Naive thymus-derived CD4-positive, alpha-beta T cell (primary cell): ENCODE measurements at places on chromosomes 6 and 20.
A peak's percentile ranks its signal among the peaks of the same experiment; 100 is the strongest.

DNA sequence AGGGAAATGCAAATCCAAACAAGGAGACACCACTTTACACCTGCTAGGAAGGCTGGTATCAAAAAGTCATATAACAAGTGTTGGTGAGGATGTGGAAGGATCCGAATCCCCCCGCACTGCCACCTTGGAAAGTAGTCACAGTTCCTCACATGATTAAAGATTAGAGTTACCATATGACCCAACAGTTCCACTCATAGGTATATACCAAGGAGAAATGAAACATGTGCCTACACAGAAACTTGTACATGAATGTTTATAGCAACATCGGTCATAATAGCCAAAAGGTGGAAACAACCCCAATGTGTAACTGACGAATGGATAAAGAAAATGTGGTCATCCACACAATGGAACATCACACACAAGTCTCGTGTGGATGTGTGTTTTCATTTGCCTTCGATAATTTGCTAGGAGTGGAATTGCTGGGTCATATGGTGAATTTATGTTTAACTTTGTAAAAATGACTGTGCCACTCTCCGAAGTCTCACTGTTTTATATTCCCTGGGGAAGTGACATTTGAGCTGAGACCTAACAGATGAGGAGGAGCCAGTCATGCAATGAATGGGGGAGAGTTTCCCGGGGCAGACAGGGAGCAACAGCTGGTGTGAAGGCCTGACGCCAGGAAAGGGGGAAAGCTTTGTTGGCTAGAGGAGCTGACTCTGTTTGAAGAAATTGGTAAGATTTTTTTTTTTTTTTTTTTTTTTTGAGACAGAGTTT is 125.9 kb upstream of the MLN start:
- DNase-seq = no peak

GRCh38 chr20:41786158-41786557 is 168.0 kb upstream of the CHD6 start:
- DNase-seq = no peak

GRCh38 chr6:160573943-160574342 is 90.1 kb downstream of the LPA start:
- DNase-seq = no peak

DNA sequence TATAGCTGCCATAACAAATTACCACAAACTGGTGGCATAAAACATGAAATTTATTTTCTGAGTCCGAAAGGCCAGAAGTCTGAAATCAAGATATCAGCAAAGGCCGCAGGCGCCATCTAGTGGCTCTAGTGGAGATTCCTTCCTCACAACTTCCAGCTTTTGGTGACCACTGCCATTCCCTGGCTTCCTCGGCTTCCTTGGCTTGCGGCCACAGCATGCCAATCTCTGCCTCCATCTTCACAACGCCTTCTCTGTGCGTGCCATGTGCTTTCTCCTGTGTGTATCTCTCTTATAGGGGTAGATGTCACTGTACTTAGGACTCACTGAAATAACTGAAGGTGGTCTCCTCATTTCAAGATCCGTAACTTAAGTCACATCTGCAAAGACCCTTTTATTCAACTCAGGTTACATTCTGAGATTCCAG is 5.4 kb upstream of the PLAGL1 start:
- DNase-seq = peak; percentile 20

- DNase-seq = no peak
Measured at GRCh38 chr20:38883081-38883980, 42.9 kb upstream of the FAM83D start.

- no peak for DNase-seq
Measured at GRCh38 chr6:52664991-52665686, 5.8 kb upstream of the TMEM14A start.

DNA sequence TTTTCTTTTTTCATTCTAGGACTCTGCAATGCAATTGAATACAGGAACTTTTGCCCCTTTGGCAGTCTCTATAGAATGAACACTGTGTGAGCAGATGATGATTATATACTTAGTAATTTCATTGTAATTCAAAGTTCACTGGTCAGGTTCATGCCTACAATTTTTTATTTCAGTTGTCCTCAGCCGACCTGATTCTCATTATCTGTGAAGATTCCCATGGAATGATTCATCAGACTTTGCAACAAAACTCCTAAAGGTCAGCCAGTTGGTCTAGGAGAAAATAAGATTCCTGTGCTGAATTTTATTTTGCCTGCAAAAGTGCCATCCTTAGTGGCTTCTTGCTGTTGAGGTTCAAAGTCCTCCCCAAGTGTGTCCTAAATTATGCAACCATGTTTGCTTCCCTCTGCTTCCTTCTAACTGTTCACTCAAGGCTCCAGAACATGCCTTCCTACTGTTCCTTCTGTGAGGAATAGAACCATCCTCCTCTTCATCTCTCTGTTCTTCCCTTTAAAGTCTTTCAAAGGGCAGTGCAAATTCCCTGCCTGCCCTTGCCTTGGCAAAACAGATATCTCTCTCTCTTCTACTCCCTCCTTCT is 194.2 kb upstream of the CNR1 start:
- DNase-seq = no peak

- no peak for DNase-seq
Measured at GRCh38 chr6:155227046-155227445, 36.8 kb upstream of the CLDN20 start.

- no peak for DNase-seq
Measured at GRCh38 chr6:90885611-90886056, 298.8 kb upstream of the MAP3K7 start.

GRCh38 chr6:36840432-36841403 is 1.5 kb upstream of the CPNE5 start:
- DNase-seq = peak; percentile 15

- DNase-seq = no peak
Measured at GRCh38 chr20:22515264-22515663, 69.1 kb downstream of the FOXA2 start.

GRCh38 chr20:11437090-11437489 is 480.6 kb upstream of the BTBD3 start:
- no peak for DNase-seq

DNA sequence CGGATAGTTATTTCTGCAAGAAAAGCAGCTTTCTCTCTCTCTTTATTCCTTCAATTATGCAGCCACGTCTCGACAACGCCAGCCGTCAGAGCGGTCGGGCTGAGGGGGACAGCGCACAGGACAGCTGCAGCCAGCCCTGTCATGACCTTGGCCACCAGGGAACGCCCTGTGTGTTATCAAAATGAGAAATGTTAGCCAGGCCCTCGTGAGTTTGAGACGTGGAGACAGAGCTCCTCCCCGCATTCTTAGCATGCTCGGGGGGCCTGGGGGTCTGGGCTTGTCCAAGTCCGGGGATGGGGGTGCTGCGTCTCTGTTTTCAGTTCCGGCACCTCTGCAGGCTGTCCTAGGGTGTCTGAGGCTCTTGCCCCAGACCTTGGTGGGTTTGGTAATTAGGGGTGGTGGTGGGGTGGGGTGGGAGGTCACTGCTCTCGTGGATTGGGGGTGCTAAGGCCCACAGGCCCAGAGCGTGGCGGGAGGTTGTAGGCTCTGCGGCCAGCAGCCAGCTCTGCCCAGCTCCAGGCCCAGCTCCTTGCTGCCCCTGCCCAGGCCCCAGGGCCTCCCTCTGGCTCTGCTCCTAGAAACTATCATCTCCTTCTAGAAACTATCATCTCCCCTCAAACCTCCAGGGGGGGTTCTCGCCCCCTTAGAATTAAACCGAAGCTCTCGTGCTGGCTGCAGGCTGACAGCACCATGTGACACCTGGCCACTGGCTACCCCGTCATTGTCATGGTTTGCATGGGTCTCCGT is 54.3 kb upstream of the GATA5 start:
- no peak for DNase-seq

GRCh38 chr6:42378125-42378524 is 73.6 kb downstream of the TRERF1 start:
- peak; percentile 38 for DNase-seq

GRCh38 chr6:120873125-120873865 is 461.0 kb downstream of the TBC1D32 start:
- DNase-seq = no peak

DNA sequence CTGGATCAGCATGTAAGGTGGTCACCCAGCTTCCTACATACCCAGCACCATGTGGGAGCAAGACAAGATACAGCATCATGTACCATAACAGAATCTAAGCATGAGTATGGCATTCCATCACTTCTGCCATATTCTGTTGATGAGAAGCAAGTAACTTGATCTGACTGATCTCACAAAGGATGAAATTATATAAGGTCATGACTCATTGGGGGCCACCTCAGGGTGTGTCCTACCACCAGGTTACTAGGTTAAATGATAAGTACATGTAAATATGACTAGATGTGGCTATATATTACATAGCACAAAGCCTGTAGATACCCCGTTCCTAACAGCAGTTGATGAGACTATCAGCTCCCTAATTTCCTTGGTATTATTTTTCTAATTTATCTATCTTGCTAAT is 213.1 kb downstream of the DOK5 start:
- DNase-seq = no peak

DNA sequence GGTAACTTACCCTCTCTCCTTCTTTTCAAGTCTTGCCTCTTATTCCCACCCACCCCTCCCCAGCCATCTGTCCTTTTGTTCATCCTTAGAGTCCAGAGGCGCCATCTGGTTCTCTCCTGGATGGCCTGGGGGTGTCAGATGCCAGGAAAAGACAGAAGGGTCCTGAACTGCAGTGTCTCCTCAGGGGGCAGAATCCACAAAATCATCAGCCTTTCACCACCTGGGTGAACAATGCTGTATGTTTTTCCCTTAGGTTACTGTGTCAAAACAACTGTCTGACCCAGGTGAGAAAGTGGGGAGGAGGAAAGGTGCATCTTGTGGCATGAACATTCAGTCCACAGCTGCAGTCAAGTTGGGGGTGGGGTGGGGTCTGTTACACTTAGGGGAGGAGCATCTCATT is 47.9 kb upstream of the FYN start:
- DNase-seq = no peak

GRCh38 chr20:48360342-48360975 is 467.3 kb downstream of the PREX1 start:
- DNase-seq = no peak

DNA sequence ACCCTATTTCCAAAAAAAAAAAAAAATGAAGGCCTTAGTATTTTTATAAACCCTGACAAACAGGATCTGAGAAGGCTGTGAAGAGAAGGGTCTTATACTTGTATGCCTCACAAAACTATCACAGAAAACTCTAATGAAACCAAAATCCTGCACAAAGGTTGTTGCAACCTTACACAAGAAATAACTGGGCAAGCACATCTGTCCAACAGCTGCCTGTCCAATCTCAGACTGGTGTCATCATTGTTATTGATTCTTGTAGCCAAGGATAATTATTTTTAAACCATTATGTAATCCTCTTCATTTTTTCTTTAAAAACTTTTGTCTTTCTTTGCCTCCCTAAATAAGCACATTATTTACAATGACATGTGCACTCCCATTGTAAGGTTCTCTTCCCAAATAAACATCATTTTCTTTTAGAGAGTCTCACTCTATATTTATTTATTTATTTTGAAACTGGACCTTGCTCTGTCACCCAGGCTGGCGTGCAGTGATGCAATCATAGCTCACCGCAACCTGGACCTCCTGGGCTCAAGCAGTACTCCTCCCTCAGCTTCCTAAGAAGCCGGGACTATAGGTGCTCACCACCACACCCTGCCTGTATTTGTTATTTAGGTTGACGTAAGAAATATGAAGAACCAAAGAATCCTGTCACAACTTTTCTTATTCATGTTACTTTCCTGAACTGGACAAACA is 697.1 kb downstream of the DOK5 start:
- DNase-seq = no peak

GRCh38 chr20:1196634-1197033 is 6.6 kb upstream of the C20orf202 start:
- no peak for DNase-seq

DNA sequence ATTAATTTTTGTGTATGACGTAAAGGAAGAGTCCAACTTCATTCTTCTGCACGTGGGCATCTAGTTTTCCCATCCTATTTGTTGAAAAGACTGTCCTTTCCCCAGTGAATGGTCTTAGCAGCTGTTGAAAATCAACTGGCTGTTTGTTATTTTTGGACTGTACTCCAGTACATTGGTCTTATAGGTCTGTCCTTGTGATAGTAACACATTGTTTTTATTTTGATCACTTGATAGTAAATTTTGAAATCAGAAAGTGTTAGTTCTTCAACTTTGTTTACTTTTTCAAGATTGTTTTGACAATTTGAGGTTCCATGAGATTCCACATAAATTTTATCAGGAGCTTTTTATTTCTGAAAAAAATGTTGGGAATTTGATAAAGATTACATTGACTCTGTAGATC is 280.2 kb upstream of the FOXQ1 start:
- no peak for DNase-seq

DNA sequence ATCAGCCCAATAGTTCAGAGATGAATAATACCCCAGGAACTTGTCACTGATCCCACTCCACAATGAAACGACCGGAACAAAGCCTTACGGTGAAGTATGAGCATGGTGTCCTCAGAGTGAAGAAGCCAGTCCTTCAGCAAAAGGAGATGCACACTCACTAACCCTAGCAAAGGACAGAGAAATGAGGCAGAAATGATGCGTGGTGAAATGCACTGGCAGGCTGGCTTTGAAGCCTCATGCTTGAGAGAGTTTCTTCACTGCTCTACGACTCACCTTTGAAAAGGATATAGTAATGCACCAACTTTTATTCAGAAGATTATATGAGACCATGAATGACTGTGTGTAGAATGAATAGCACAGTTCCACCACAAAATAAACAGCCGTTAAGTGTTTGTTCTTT is 74.8 kb downstream of the PHACTR1 start:
- DNase-seq = no peak

GRCh38 chr6:74182992-74183391 is 487.0 kb downstream of the CD109 start:
- no peak for DNase-seq

GRCh38 chr20:55070001-55070400 is 594.6 kb downstream of the DOK5 start:
- no peak for DNase-seq

- DNase-seq = no peak
Measured at GRCh38 chr6:115908906-115909559, 151.7 kb downstream of the FRK start.

DNA sequence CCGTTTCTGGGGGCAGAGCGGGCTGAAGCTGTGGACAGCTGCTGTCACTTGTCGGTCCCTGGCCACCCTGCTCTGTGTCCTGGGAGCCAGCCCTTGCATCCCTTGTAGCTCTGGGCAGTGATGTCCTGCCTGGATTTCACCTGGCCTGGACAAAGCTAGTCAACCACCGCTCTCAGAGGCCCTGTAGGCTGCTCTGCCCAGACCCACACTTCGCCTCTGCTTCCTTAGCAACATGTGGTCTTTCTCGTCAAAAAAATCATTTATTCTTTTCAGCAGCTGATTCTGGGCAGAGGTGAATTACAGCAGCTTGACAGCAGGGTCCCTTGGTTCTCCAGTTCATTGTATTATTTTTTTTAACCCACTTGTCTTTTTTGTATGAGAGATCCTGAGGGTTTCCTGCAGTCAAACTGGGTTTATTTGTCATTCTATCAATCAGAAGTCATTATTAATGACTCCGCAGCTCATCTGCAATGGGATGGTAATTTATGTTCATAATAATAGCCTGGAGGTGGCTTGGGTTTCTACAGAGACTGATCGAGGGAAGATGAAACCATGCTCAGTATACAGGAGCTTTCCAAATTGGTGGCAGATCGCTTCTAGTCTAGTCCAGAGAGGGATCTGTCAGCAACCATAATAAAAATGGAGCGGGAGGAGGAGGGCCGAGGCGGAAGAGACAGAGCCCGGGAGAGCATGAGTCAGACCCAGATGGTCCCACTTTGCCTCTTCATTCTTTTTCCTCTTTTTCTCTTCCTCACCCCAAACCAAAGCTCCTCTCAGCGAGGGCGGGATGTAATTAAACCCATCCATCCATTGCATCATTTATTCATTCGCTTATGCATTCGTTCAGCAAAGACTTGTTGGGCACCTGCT is 22.4 kb downstream of the EDN3 start:
- DNase-seq = no peak
